ENCODE measurements at places on chromosomes 11 and 22. TPM values are rescaled to one million over a fixed set of nuclear protein-coding genes. Genes with fewer than 3 reads are reported as not detected.

The OR52E4 gene
- not detected for total RNA-seq

The FGF4 gene
- not detected for total RNA-seq

The NXPE4 gene
- not detected for total RNA-seq

DNA sequence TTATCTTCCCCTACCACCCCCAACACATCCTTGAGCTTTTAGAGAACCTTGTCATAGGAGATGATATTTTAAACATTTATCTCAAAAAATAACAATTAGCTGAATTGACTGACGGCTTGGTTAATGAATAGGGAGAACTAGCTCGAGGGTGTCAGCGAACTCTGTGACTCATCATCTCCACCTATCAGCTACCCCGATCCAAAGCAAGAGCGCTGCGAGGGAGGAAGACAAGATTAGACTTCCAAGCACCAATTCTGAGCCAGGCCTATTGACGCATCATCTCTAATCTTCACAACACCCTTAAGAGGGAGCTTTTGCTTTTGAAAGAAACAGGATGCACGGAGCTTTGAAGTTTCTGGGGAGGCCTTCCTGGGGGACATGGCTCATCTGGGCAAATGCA is 51.0 kb upstream of the GALNT18 start:
- no peak overlapping the region for H3K4me3 ChIP-seq
- DNase-seq, result no peak
- peaks cover 4% of the 10 kb centered on the region for H3K27me3 ChIP-seq
- H3K36me3 ChIP-seq, result no peaks in the 10 kb centered on the region

GRCh38 chr11:126871792-126872191 is 128.8 kb downstream of the KIRREL3 start:
- no peak overlapping the region for H3K27ac ChIP-seq
- H3K36me3 ChIP-seq, result no peaks in the 10 kb centered on the region
- no peak overlapping the region for H3K4me3 ChIP-seq
- DNase-seq, result no peak
- no peaks in the 10 kb centered on the region for H3K4me1 ChIP-seq
- H3K27me3 ChIP-seq, result no peaks in the 10 kb centered on the region

- H3K4me3 ChIP-seq, result no peak overlapping the region
- peaks cover 18% of the 10 kb centered on the region for H3K36me3 ChIP-seq
- H3K27ac ChIP-seq, result peak overlapping the region; percentile 2
- no peak for DNase-seq
- H3K4me1 ChIP-seq, result peaks cover 25% of the 10 kb centered on the region
Measured at GRCh38 chr22:45159652-45160462, 3.9 kb upstream of the NUP50 start.

GRCh38 chr11:64238076-64238475 is 2.8 kb upstream of the FKBP2 start:
- no peak overlapping the region for H3K4me3 ChIP-seq
- no peaks in the 10 kb centered on the region for H3K27me3 ChIP-seq
- no peak for DNase-seq
- peaks cover 18% of the 10 kb centered on the region for H3K36me3 ChIP-seq

DNA sequence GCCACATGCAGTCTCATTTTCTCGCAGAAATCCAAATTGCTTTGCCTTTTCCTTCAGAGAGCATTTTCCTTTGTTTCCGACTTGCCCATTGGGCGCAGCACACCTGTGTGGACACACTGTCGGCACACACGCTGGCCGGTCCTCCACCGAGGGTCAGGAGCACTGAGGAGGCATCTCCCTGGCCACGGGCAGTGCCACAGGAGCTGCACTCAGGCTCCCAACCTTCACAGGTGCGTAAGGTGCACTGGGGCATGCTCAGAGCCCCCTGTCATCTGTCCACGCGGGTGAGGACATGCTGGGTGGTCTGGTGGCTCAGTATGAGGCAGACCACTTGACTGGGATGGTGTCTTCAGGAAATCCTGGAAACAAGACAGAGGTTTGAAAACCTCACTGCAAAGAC is 779.1 kb downstream of the BRD1 start:
- H3K27ac ChIP-seq, result no peak overlapping the region
- no peaks in the 10 kb centered on the region for H3K36me3 ChIP-seq
- H3K4me3 ChIP-seq, result no peak overlapping the region
- no peaks in the 10 kb centered on the region for H3K4me1 ChIP-seq
- no peak for DNase-seq

GRCh38 chr11:61830237-61831105 is 2.4 kb downstream of the FADS2 start:
- DNase-seq, result no peak
- H3K27me3 ChIP-seq, result no peaks in the 10 kb centered on the region
- H3K4me3 ChIP-seq, result peak overlapping the region; percentile 94
- H3K36me3 ChIP-seq, result peaks cover 31% of the 10 kb centered on the region

DNA sequence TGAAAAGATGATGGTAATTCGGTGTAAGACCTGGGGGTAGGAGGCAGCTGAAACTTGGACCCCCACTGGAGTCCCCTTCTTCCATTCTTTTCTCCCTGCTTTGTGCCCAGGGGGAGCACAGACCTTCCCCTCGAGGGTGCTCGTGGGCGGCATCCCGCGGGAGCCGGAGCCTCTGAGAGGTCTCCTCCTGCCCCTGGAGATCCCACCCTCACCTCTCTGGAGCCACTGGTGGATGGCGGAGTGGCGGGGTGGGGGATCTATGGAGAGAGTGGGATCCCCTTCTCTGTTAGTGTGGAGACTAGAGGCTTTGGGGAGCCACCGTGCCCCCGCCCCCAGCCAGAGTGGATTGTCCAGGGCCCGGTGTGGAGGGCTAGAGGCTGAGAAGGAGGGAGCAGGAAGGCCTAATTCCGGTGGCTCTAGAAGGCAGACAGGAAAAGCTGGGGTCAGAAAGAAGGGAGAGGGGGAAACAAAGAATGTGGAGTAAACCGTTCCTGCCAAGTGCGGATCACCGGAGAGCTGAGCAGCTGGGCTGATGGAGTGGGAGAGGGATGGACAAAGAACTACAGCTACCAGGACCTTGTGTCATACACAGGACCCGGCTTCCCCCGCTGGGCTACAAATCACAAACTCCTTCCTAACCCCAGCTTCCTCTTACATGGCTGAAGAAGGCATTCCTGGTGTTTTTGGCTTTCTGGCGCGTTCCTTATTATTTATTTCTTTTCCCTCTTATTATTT is 41.9 kb downstream of the KCNJ1 start:
- no peaks in the 10 kb centered on the region for H3K27me3 ChIP-seq
- DNase-seq, result no peak
- H3K27ac ChIP-seq, result no peak overlapping the region
- H3K36me3 ChIP-seq, result peaks cover 5% of the 10 kb centered on the region
- peaks cover 6% of the 10 kb centered on the region for H3K4me1 ChIP-seq

- H3K4me3 ChIP-seq, result no peak overlapping the region
- H3K27me3 ChIP-seq, result peaks cover 19% of the 10 kb centered on the region
- H3K4me1 ChIP-seq, result no peaks in the 10 kb centered on the region
- H3K36me3 ChIP-seq, result no peaks in the 10 kb centered on the region
Measured at GRCh38 chr11:119756169-119756865, 27.3 kb upstream of the NECTIN1 start.

- no peak overlapping the region for H3K27ac ChIP-seq
- no peaks in the 10 kb centered on the region for H3K27me3 ChIP-seq
- no peak overlapping the region for H3K4me3 ChIP-seq
- no peaks in the 10 kb centered on the region for H3K36me3 ChIP-seq
- no peak for DNase-seq
- H3K4me1 ChIP-seq, result no peaks in the 10 kb centered on the region
Measured at GRCh38 chr11:92556431-92556830, 331.8 kb downstream of the FAT3 start.

DNA sequence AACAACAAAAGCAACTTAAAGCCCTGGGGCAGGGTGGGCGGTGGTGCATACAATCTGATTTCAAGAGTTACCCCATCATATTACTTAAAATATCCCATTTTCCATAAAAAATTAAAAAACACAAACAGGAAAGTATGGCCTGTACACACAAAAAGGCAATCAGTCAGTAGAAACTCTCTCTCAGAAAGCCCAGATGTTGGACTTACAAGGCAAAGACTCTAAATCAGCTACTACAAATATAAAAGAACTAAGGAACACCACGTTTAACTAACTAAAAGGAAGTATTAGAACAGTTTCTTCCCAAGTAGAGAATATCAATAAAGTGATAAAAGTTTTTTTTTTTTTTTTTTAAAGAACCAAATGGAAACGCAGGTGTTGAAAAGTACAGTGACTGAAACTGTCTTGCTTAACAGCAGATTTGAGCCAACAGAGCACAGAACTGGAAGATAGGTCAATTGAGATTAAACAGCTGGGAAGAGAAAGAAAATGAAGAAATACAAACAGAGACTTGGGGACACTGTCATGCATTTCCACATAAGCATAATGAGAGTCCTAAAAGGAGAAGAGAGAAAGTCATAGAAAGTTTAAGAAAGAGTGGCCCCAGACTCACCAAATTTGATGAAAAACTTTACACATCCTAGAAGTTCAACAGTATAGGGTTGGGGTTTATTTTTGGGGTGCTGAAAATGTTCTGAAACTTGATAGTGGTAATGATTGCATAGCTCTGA is 8.6 kb downstream of the SC5D start:
- H3K4me1 ChIP-seq, result peaks cover 7% of the 10 kb centered on the region
- no peak for DNase-seq
- no peaks in the 10 kb centered on the region for H3K27me3 ChIP-seq
- no peak overlapping the region for H3K27ac ChIP-seq

GRCh38 chr11:91435694-91436395 is 788.8 kb upstream of the FAT3 start:
- H3K27ac ChIP-seq, result no peak overlapping the region
- no peaks in the 10 kb centered on the region for H3K27me3 ChIP-seq
- DNase-seq, result no peak
- H3K4me3 ChIP-seq, result no peak overlapping the region
- H3K36me3 ChIP-seq, result no peaks in the 10 kb centered on the region
- no peaks in the 10 kb centered on the region for H3K4me1 ChIP-seq

Data from activated naive CD8-positive, alpha-beta T cell treated with anti-CD3 and anti-CD28 coated beads, Interleukin-2, amount 10 ng/mL, durations not matched to agents 7 days and 5 days (primary cell).